NK-92 treated with Interleukin-12 subunit alpha and Interleukin-12 subunit beta, amount 100 ng/mL, for 24 hours (cell line): ENCODE measurements at places on chromosomes 7 and 10.

- no peak for DNase-seq
Measured at GRCh38 chr10:129501652-129502436, 34.8 kb downstream of the MGMT start.

DNA sequence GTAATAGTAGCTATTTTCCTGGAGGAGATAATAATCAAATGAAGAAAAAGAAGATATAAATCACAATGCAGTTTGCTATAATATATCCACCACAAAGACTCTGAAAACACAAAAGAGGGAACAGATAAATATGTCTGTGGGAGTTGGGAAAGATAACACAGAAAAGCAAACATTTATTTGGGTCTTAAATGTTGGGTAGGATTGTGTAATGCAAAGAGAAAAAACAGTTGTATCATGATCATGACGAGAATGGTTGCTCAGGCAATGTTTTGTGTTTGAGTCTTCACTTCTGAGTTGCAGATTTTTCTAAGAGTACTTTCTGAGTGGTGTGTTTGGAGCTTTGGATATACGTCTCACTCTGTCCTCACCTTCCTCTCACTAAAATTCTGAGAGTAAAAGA is 437.5 kb downstream of the TFEC start:
- no peak for DNase-seq

GRCh38 chr10:77927402-77928246 is 1.1 kb upstream of the DLG5 start:
- no peak for DNase-seq

DNA sequence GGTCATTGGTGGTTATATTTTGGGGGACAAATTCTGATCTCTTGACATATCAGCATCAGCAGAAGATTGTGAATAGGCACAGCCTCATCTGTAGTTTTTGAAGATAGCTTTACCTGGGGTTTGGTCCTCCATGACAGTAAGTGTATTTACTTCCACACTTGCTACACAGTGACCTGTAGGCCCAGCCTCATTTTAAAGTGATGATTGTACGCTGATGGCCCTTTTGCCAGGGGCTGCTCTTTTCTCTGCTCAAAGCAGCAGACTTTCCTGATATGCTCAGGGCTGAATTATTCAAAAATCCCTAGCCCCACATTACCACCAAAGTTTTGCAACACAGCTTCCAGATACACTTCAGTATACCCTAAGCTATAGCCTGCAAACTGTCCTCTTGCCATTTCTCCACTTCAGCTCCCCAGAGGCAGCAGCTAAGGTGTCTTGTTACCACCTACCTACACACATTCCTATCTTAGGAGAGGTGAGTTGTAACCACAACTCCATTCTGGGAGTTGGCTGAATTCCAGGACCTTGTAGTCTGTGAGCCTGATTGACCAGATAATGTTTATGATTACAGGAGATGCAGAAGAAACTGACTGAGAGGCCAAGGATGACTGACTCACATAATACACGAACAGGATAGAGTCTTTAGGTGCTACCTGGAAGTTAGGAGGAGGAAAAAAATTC is 6.0 kb downstream of the ASB4 start:
- DNase-seq = no peak

GRCh38 chr10:49661140-49661856 is 18.2 kb upstream of the C10orf53 start:
- no peak for DNase-seq

DNA sequence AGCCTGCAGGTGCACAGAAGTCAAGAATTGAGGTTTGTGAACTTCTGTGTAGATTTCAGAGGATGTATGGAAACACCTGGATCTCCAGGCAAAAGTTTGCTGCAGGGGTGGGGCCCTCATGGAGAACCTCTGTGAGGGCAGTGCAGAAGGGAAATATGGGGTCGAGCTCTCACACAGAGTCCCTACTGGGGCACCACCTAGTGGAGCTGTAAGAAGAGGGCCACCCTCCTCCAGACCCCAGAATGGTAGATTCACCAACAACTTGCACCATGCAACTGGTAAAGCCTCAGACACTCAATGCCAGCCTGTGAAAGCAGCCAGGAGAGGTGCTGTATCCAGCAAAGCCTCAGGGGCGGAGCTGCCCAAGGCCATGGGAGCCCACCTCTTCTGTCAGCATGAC is 205.8 kb downstream of the CCSER2 start:
- no peak for DNase-seq

DNA sequence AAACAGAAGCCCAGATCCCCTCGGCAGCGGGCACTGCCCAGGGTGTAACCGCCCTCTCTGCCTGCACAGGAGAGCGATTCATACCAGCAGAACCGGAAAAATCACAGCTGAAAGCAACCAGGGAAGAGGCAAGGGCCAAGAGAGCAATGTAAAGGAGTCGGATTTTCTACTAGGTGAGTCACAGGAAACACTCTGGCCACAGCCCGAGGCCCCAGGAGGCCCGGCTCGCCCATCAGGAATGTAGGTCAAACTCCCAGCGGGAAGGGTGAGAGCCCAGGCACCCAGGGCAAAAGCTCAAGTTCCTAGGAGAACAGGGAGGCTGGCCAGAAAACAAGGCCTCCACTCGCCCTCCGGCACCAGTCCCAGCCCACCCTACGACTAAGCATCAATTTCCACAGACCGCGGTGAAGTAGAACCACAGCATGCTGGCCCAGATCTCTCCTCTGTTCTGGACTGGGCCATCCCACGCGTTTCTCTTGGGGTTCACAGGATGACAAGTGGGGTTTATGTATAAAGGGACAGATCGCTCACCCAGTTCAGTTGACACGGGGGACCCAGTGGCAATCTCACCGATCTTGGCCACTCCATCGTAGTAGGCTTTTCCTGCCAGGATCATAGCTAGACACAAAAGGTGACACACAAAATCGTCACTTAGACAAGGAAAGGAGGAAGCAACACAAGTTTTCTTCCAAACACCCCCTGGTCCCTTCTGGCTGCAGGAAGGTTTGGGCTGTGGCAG is 46.2 kb downstream of the BAIAP2L1 start:
- no peak for DNase-seq

GRCh38 chr7:45692031-45692430 is 117.9 kb downstream of the ADCY1 start:
- DNase-seq = no peak

DNA sequence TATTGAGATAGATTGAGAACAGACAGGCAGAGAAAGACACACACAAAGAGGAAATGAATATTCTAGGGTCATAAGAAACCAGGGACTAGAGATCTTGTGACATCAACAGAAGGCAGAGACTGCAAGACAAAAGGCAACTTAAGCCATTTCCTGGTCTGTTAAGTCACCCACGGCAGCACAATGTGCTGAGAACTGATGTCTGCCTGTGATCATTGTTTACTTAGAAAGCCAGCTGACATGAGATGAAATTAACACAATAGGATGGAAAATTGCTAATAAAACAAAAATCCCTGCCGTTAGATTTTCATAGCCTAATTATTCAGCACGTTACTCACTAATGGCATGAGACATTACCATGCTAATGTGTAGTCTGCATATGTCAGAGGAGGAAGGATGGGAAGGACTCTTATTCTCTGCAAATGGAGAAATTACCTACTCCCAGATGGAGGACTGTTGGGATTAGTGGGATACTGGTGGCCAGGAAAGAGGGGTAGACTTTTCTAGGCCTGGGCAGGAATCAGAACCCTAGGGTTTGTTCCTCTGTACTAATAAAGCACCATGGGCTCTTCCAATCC is 191.3 kb upstream of the PODXL start:
- DNase-seq = no peak

DNA sequence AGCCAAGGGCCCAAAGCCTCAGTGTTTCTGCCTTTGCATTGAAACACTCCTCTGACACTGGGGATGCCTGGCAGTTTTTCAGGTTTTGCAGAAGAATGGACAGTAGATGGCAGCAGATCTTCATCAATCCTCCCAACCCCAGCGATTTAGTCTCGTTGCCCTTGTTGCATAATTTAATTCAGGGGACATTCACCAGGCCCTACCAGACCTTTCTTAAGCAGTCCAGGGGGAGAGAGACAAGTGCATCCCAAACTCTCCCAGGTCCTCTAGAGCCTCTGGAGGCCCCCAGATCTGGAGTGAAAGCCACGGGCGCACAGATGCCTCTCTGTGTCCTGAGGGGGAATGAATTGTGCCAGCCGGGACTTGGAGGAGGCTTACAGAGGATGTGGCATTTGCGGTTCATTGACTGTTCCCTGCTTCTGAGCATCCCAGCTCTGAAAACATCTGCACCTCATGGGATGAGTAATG is 29.6 kb downstream of the MINDY4 start:
- no peak for DNase-seq

- DNase-seq = no peak
Measured at GRCh38 chr7:139423091-139423490, 60.4 kb downstream of the KLRG2 start.

DNA sequence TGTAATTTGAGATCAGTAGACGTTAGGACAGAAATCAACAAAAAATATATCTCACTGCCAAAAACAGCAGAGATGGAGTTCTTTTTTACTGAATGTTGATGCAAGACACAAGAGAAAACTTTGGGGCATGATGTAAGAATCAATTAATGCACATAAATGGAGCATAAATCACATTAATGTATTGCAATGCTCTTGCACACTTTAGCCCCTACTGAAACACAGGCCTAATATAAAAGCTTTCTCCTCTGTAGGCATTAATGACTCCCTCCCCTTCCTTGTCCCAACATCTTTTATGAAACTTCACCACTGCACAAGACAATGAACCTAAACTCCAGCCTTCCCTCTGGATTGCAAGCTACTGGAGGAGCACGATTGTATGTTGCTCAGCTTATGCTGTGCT is 58.8 kb downstream of the CACNA2D1 start:
- no peak for DNase-seq

DNA sequence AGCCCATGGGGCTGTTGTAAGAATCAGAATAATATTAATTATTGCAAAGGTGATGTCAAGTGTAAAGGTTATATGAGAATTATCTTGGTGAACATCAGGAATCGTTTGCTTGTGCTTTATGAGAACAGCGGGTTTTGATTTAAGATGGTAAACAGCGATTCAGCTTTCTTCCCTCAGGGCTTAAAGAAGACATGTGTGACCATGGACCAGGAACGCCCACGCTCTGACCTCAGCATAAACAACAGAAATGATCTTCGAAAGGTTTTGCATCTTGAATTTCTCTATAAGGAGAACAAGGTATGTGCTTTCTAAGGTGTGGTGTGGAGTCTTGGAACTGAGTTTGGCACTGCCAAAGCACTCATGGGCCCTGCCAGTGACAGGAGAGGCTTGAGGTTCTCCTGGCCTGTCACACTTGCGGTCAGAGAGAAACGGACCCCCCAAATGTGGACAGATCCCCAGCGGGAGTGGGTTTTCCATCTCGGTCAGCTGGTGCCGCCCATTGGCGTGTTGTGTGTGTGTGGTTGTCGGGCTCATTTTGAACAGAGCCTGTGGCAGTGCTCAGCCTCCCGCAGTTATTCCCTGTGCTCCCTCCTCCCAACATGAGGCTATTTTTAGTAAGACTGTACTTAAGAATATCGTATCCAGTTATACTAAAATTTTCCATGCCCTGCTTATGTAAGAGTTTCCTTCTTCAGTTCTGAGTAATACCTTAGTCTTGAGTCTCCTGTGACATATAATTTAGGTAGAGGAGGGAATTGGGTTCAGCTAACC is 7.2 kb downstream of the MINDY4 start:
- DNase-seq = no peak

DNA sequence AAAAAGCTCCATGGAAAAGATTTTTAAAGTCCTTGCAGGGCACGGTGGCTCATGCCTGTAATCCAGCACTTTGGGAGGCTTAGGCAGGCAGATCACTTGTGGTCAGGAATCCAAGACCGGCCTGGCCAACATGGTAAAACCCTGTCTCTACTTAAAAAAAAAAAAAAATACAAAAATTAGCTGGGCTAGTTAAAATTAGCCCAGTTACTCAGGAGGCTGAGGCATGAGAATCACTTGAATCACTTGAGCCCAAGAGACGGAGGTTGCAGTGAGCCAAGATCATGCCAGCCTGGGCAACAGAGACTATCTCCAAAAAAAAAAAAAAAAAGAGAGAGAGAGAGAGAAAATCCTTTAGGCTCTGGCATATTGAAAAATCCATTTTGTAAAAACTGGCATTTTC is 61.9 kb downstream of the CCDC6 start:
- no peak for DNase-seq

GRCh38 chr7:16202303-16202702 is 219.0 kb downstream of the CRPPA start:
- no peak for DNase-seq

- DNase-seq = no peak
Measured at GRCh38 chr10:117743509-117743908, 201.0 kb downstream of the EMX2 start.

GRCh38 chr10:65234261-65234660 is 1691.6 kb upstream of the LRRTM3 start:
- DNase-seq = no peak

DNA sequence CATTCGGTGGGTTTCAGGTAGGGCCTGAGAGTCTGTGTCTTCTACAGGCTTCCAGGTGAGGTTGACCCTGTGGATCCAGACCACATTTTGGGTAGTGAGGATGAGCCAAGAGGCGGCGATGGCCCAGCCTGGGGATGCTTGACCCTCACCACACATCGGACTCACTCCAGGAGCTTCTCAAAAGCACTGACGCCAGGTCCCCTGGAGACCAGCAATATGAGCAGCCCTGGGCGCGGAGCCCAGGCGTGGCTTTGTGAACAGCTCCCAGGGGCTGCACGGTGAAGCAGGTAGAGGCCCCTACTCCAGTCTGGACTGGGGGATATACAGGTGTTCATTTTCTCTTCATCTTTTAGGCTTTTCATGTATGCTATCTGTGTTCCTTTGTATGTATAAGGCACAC is 139.7 kb upstream of the PCBD1 start:
- no peak for DNase-seq

DNA sequence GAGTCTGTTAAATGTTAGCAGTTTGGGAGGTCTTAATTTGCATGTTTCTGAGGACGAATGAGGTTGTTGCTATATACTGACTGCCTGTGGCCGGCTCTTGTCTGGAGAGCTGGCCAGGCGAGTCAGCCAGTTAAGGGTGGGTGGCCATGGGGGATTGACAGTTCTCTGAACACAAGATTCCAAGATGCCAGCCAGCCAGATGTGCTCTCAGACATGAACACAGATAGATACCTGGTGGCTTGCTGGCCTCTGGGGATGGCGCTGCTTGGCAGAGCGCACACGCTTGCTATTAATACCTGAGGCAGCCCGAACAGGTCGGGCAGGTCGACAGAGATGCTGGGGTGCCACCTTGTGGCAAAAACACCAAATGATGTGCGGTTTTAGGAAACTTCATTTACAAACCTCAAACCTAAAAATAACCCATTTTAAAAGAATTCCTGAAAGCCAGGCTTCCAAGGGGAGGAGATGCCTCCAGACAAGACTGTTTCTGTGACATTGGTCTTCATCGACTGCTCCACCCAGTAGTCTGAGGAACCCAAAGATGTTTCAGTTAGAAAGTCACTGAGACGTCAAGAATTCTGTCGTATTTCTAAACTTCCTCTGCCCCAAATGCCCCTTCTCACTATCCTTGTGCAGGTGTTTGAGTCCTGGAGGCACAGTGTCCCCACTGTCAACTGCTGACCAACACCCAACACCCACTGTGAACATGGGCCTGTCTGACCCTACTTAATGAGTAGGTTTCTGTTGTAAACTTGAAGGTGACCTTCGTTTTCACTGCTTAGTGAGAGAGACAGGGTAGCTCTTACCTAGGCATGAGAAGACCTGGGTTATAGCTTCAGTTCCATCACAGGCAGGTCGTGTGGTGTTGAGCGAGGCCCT is 123.4 kb downstream of the NT5C2 start:
- peak; percentile 25 for DNase-seq

- DNase-seq = no peak
Measured at GRCh38 chr7:151244841-151245346, 3.6 kb downstream of the SMARCD3 start.

GRCh38 chr7:110544194-110544593 is 546.7 kb upstream of the LRRN3 start:
- no peak for DNase-seq

- DNase-seq = no peak
Measured at GRCh38 chr10:13535346-13535745, 6.5 kb upstream of the BEND7 start.
